ENCODE measurements at places on chromosomes 5 and 9. TPM values are rescaled to one million over a fixed set of nuclear protein-coding genes. Genes with fewer than 3 reads are reported as not detected.

The ADAMTS19 gene
- not detected for total RNA-seq

The SLC6A19 gene
- total RNA-seq, result not detected

The NIM1K gene
- total RNA-seq, result 0.33 TPM

The FCN2 gene
- not detected for total RNA-seq

The C1QTNF3 gene
- 4.3 TPM for total RNA-seq

The FBP2 gene
- total RNA-seq, result not detected

The IL33 gene
- total RNA-seq, result not detected

The IL3 gene
- total RNA-seq, result not detected

The SPATA6L gene
- total RNA-seq, result 4.7 TPM

The KIF2A gene
- 41.6 TPM for total RNA-seq

The MRPL36 gene
- total RNA-seq, result 29.4 TPM

The GHR gene
- 3.8 TPM for total RNA-seq

The ZFP37 gene
- total RNA-seq, result 0.33 TPM

The CARD6 gene
- total RNA-seq, result 0.43 TPM

The VLDLR gene
- 69.5 TPM for total RNA-seq

The PCDHB13 gene
- 0.43 TPM for total RNA-seq

The OSMR gene
- 10.4 TPM for total RNA-seq

The LCN12 gene
- total RNA-seq, result not detected

The FAM221B gene
- total RNA-seq, result not detected

The FXN gene
- total RNA-seq, result 1.2 TPM

The GABRA1 gene
- not detected for total RNA-seq

The FOXD4L5 gene
- total RNA-seq, result not detected

The DMRT2 gene
- total RNA-seq, result 0.39 TPM

The PCDHB11 gene
- 0.39 TPM for total RNA-seq

The RNF44 gene
- total RNA-seq, result 5.9 TPM

The NR4A3 gene
- total RNA-seq, result not detected

The OTP gene
- total RNA-seq, result not detected

The ZDHHC11B gene
- total RNA-seq, result not detected

The NUTM2G gene
- not detected for total RNA-seq

All from placental epithelial cell (primary cell).